Skeletal muscle cell (primary cell): ENCODE measurements at places on chromosomes 3 and 15.
A peak's percentile ranks its signal among the peaks of the same experiment; 100 is the strongest.

DNA sequence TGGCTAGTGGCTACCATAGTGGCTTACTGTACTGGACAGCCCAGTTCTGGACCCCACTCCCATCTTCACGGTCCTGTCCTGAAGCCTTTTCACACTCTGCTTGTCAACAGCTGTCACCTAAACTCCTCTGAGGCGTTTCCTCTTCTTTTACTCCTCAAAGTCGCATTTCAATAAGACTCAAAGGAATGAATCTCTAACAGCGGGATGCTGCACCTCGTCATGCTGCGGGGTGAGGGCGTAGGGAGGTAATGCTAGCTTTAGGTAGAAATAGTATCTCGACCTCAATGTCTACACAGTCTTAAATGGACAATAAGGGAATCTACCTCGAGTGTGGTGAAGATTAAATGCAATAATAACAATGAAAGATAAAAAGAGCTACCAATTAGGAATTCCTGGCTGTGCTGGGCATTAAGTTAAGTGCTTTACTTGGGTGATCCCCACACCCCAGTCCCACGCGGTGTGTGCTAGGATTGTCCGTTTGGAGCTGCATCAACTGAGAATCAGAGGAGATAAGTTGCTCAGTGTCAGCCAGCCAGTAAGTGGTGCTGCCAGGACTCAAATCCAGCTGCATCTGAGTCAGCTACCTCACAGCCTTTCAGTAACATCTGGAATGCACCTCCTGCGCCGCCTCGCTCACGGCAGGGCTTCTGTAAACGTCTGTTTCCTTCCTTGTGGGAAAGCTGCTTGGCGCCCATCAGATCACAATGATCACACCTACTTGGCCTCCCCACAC is 14.0 kb downstream of the PLA2G4D start:
- no peak for DNase-seq

- DNase-seq: no peak
Measured at GRCh38 chr3:115363071-115363470, 216.0 kb upstream of the ZBTB20 start.

DNA sequence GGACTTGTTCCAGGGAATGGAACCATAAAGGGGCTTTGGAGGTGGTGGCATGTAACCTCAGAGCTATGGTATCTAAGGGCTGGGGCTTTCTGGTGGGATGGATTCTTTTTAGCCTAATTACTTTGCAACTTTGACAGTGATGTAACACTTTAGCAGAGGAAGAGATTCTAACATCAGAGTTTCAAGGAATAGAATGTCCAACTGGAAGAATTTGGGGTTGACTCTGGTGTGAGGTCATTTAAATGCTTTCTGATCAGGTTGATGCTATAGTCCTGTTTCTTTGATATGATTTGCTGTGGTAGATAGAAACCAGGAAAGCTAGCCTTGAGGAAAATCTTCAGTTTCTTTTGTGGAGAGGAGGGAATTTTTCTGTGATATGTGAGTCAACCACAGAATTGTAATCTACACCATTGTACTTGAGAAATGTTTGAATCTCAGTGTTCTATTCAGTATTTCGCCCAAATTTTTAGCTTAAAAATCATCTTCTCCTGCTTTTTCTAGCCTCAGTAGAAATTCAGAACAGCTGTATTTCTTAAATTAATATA is 40.0 kb downstream of the ATP2C1 start:
- DNase-seq: no peak

DNA sequence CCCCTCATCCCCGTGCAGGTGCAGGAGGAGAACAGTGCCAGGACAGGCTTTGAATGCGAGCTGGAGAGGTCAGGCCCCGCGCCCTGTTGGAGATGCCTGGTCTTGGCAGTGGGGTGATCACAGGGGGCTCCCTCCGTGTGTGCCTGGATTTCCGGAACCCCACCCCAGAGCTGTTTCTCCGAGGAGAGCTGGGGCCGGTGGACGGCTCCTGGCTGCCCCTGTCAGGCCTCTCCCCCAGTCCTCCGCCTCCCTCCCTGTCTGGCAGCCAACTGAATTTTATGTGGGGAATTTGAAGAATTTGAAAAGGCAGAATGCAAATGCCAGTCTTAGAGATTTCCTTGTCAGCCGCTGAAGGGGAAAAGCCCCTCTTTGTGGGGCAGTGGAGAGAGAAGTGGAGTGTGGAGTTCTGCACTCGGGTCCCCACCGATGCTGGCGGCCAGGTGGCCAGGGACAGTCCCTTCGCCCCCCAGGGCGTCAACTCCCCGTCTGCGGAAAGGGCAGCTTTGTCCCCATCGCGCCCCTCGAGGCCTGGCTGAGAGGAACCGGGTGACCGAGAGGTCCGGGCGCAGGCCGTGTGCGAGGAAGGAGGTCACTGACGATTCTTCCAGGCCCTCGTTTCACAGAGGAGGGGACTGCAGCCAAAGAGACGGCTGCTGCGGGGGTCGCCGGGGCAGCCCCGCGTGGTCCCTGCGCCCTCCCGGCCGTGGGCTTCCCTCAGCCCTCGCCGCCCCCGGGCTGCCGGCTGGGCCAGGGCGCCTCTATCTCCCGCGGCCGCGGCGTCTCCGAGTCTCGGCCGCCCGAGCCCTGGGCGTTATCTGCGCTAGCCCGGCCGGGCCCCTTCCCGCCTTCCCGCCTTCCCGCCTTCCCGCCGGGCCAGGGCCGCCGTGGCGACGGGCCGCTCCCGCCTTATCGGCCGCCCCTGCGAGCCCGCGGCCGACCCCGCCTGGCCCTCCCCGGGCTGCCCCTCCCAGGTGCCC is 56.0 kb upstream of the LCTL start:
- DNase-seq: no peak

DNA sequence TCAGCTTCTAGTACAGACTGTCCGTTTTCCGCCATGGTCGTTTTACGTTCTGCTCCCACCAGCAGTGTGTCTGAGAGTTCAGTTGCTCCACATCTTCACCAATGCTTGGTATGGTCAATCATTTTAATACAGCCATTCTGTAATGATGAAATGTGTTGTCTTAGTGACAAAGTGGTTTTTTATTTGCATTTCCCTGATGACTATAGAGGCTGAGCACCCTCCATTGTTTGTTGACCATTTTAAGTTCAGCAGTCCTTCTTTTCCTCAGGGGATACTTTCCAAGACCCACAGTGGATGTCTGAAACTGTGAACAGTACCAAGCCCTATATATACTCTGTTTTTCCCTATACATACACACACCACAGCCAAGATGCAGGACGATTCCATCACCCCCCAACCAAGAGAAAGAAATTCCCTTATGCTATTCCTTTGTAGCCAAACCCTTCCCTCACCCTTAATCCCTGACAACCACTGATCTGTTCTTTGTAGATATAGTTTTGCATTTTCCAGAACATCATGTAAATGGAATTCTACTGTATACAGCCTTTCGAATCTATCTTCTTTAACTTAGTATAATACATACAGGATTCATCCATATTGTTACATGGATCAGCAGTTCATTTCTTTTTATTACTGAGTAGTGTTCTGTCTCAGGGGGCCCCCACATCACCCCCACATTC is 55.9 kb downstream of the C3orf20 start:
- no peak for DNase-seq

- DNase-seq: no peak
Measured at GRCh38 chr3:183754052-183754451, 56.5 kb downstream of the YEATS2 start.

GRCh38 chr15:26790118-26790517 is 17.3 kb upstream of the GABRB3 start:
- DNase-seq: no peak

- no peak for DNase-seq
Measured at GRCh38 chr15:45854455-45855202, 219.8 kb downstream of the SQOR start.

DNA sequence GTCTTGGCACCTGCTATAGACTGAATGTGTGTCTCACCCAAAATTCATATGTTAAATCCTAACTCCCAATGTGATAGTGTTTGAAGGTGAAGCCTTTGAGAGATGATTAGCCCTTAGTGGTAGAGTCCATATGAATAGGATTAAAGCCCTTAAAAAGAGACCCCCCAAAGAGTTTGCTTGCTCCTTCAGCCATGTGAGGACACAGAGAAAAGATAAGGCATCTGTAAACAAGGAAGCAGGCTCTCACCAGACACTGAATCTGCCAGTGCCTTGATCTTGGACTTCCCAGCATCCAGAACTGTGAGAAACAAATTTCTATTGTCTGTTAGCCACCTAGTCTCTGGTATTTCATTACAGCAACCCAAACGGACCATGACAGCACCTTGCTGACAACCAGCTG is 16.6 kb downstream of the KPNA1 start:
- DNase-seq: no peak

DNA sequence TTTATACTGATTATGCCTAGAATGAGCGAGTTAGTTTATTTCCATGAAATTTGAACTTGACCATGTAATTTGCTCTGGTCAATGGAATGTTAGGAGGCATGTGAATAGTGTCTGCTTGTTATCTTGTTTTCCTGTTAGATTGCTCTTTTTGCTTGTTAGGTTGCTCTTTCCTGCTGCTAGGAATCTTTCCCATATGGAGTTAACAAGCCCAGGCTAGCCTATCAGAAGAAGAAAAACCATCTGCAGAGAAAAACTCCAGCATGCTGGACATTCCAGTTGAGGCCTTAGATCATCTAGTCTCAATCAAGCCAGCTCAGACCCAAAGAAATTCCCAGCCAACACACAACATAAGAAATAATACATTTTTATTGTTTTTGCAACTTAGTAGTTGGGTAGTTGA is 470.2 kb upstream of the AGTR1 start:
- no peak for DNase-seq

- DNase-seq: no peak
Measured at GRCh38 chr3:115646027-115646690, 22.8 kb downstream of the GAP43 start.

- DNase-seq: no peak
Measured at GRCh38 chr15:57437564-57437963, 61.3 kb downstream of the CGNL1 start.

- no peak for DNase-seq
Measured at GRCh38 chr15:86164232-86164898, 84.7 kb downstream of the AGBL1 start.

GRCh38 chr3:172913911-172914655 is 163.6 kb downstream of the ECT2 start:
- DNase-seq: no peak

- no peak for DNase-seq
Measured at GRCh38 chr15:48371550-48371949, 40.3 kb downstream of the DUT start.

- no peak for DNase-seq
Measured at GRCh38 chr3:70064194-70064779, 64.8 kb downstream of the SAMMSON start.

GRCh38 chr3:12142476-12142875 is 16.2 kb downstream of the TIMP4 start:
- DNase-seq: no peak

- no peak for DNase-seq
Measured at GRCh38 chr3:119861681-119862080, 79.8 kb downstream of the NR1I2 start.

DNA sequence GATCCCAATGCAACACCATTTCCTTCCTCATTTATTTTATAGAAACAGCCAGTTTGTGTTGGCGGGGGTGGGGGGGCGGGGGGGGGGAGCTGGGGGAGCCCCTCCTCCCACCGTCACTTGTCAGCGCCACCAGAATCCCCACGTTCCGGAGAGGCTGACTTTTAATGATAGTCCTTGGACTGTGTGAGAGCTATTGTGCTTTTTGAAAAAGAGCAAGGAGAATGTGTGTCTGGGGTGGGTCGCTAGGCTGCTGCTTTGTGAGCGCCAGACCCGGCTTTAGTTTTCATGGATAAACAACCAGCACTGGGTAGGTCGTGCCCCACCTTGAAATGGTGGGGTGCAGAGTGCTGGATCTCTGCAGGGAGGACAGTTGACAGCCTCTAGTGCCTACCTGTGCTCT is 135.0 kb upstream of the ONECUT1 start:
- DNase-seq: no peak

DNA sequence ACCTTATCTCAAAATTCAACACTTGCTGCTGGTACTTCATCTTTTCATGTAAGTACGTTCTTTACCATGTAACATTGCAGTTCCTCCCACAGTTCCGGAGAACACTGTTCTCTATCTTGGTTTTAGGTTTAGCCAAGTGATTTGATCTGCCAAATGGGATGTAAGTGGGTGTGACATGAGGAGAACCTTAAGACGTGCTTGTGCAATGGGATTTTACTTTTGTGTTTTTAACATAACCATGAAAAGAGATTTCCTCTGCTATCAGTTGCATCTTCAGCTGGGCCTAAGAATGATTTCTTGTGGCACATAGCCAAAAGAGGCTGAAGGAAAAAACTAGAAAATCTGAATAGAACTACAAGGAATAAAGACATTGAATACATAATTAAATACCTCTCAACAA is 894.5 kb upstream of the ALCAM start:
- no peak for DNase-seq

- no peak for DNase-seq
Measured at GRCh38 chr15:25532269-25533140, 93.7 kb upstream of the UBE3A start.

DNA sequence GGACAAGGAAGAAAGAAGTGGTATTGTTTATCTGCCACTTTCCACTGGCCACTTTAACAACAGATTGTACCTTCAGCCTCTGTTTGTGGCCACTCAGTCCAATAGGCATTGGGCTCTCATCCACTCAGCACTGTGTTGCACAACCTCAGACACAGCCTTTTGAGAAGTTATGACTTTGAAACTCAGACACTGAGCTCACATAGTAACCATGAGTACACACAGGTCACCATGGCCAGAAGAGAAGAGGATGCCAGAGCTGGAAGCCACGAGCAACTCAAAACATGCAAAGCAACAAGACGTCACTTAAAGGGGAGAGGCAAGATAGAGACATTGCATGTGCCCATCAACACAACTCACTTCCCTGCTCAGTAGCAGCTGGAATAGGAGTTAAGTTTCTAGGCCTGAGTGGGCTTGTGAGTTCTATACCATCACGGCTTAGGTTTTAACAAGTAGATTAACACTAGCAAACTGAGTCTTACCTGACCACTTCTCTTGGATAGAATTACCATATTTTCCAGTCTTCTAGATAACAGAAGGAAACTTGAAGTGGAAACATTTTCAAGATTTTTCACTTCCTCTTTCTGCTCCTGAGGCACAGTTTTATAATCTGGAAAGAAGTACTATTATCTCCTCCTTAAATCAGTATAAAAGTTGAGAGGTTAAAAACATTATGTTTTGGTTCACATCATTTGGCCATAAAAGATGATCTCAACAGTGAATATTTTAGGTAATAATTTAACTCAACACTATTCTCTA is 103.5 kb downstream of the IMPG2 start:
- DNase-seq: peak; percentile 57

- no peak for DNase-seq
Measured at GRCh38 chr15:49989498-49989897, 129.5 kb downstream of the ATP8B4 start.
